ENCODE measurements at places on chromosomes 2 and 18.

- no peak for DNase-seq
Observed at GRCh38 chr2:8502316-8502715, 179.5 kb upstream of the ID2 start.

GRCh38 chr2:192827735-192828134, 633.0 kb upstream of the TMEFF2 start:
- DNase-seq = no peak

DNA sequence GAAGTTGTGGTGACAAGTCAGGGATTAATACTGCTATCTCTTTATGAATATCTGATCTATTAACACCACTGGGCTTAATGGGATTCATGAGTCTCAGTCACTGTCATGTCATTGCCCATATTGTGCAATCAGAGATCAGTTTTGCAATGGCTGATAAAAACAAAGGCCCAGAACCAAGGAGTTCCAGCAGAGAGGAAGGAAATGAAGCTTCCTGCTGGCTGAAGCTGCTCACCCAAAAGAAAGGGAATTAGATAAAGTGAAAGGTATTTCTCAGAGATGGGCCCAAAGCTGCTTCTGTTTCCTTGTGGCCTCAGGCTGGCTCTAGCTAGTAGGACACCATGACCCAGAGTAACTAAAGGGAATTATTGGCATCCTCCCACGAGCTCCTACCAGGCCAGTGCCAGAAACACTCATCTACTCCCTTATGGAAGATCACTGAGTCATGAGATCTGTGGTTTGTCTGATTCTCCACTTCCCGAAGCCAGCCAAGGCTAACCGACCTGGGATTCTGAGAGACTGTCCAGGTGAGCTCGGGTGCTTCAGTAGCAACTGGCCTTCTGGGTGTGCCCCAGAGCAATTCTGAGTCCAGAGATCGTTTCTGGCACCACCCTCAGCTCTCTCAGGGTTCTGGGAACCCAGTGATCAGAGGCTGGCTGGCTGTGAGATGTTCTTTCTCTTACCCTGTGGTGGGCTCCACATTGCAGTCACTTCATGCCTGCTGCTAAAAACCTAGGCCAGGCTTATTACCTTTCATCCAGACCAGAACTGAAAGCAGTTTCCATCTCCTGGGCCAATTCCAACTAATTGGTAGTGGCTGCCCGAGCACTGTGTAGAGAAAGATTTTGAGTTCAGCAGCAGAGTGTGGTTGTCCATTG, 129.5 kb upstream of the PELI1 start:
- no peak for DNase-seq

DNA sequence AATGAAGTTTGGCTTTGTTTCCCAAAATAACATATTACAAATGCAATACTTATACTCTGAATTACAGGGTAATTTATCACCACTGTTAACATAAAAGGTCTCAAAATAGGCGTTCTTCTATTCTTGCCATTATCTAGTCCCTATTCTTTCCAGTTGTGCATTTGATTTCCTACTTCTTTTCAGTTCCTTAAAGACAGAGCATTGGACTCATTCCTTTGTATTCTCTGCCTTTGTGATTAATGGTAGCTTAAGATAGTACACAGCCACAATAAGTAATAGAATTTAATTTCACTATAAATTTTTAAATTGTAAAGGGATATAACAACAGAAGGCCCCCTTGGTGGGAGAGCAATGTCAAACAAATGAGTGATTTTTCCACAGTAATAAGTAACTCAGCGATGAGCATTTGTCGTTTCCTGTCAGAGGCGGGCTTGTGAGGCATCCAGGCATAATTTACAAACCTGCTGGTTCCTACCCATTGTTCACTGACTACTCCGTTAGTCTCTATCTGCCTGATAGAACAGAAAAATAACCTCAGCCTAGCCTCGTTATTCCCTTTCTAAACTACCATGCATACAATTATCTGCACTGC, 456.6 kb upstream of the REG3G start:
- DNase-seq = no peak

DNA sequence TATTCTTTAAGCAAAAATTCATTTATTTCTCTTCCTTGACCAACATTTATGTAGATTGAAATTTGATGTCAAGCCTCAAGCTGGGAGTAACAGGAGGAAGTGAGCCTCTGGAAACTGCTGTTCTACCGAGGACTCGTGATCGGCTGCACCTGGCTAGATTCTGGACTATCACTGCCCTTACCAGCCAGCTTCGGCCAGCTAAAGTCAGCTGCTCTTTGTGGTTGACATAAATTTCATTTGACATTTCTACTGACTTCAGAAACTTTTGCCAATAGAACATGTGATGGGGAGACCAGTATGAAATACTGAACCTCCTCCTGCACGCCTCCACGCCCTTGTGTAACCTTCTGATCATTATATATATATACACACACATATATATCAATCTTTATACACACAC, 74.2 kb upstream of the RGPD5 start:
- DNase-seq = no peak

DNA sequence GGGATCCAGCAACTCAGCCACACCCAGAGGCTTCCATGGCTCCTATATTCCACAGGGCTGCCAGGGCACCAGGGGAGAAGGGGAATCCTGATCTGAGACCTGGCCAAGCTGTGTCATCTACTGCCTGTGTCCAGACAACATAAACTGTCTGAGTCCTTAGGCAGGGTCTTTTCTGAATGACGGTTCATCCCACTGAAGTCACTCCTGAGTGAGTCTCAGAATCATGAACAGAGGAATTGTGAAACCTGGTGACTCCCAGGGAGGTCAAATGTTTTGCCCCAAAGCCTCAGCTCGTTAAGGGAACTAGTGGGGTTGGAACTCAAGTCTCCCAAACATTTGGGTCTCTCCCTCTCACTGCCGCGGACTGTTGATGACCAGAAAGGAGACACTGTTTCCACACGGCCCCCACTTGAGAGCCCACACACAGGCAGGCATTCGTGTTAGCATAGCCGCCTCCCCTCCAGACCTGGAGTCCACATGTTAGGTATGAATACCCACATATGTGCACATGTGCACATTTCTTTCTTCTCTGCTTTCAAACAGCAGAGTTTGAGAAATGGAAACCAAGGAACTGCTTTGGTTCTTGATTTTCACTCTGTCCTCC, 125.0 kb upstream of the MSH6 start:
- no peak for DNase-seq

- no peak for DNase-seq
Observed at GRCh38 chr18:58454406-58455061, 174.4 kb downstream of the ALPK2 start.

- no peak for DNase-seq
Observed at GRCh38 chr2:224442071-224442967, 40.4 kb upstream of the FAM124B start.

DNA sequence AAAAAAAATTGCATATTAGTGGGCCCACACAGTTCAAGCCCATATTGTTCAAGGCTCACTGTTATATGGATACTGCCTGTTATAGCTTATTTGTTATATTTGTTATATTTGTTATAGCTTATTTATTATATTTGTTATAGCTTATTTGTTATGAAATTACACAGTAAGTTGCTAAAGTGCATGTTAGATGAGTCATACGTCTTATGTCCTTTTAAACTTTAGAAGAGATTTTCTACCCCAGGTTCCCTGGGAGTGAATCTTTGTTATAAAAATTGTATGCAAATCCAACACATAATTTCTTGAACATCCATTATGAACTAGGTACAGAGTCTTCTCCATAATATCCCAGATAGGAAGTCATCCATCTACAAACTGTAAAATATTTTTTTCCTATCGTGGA, 22.1 kb downstream of the HTR2B start:
- DNase-seq = no peak

GRCh38 chr2:221423210-221423804, 148.8 kb downstream of the EPHA4 start:
- no peak for DNase-seq

DNA sequence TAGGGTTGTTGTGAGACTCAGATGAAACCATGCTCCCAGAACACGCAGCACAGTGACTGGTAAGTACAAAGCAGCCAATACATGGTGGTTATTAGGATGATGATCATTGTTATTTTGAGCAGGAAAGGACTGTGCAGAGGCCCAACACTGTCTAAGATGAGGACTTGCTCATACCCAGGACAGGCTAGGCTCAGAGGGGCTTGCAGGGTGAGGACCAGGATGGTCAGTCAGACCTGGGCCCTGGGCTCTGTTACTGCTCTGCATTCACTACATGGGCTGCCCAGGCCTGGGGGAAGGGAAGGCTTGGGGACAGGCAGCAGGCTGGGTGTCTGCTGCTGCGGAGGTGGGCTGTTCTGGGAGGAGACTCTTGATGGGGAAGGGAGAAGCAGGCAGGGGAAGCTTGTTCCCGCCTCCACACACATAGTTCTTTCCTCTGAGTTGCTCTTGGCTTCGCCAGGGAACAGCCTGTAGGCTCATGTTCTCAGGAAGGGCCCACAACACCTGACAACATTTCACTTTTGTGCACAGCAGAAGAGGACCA, 17.5 kb downstream of the CAPN13 start:
- DNase-seq = no peak

- DNase-seq = no peak
Observed at GRCh38 chr2:113132414-113133021, 5.1 kb downstream of the IL1RN start.

- DNase-seq = no peak
Observed at GRCh38 chr2:230982126-230982525, 13.8 kb upstream of the SPATA3 start.

DNA sequence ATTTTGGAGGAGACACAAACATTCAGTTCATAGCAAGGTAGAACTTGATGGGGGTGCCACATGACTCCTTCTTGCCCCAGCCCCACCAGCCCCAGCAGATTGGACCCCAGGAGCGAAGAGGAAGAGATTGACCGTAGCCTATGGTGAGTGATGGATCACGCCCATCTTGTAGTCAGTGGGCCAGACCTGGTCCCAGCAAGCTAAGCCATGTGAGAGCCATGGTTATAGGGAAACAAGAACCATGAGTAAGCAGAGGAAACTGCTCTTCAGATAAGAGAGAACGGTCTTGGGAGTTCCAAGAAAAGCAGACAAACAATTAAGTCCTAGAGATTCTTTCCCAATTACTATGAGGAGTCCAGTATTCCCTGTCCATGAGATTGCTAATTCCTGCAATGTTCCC, 4.6 kb upstream of the TCF4 start:
- no peak for DNase-seq

DNA sequence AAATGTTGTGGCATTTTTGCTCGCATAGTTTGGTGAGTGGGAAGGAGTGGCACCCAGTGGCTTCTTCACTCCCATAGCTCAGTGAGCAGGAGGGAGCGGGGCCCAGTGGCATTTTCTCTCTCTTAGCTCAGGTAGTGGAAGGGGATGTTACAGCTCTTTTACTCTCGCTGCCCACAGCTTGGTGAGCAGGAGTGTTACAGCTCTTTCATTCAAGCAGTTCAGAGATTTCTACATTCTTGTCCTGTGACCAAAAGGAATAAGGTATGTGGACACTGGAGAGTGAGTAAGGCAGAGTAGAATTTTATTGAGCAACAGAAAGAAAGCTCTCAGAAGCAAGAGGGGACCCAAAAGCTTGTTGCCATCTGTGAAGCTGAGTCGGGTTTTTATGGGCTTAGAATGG, 192.4 kb downstream of the SPAG16 start:
- DNase-seq = no peak

GRCh38 chr18:52489396-52490306, 149.7 kb downstream of the DCC start:
- no peak for DNase-seq

DNA sequence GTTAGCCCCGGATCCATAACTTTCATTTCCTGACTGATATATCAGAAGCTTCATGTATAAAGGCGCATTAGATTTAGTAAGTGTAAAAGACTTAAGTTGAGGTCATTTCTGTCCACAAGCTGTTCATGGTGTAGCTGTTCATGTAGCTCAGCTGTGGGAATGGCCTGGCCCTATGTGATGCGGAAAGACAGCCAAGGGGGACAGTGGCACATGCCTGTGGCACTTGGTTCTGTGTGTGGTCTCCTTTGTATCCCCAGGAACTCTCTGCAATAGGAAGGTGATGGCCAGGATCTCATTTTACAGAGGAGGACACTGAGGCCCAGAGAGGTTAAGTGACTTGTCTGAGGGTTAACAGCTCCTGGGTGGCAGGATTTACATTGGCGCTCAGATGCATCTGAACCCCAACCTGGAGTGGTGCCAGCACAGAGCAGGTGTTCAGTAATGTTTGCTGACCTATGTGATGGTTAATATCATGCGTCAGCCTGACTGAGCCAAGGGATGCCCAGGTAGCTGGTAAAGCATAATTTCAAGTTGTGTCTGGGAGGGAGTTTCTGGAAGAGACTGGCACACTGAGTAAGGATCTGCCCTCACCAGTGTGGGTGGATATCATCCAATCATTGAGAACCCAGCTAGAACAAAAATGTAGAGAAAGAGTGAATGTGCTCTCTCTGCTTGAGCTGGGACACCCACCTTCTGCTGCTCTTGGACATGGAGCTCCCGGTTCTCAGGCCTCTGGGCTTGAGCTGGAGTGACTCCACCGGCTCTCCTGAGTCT, 25.4 kb downstream of the HPCAL1 start:
- DNase-seq = no peak

DNA sequence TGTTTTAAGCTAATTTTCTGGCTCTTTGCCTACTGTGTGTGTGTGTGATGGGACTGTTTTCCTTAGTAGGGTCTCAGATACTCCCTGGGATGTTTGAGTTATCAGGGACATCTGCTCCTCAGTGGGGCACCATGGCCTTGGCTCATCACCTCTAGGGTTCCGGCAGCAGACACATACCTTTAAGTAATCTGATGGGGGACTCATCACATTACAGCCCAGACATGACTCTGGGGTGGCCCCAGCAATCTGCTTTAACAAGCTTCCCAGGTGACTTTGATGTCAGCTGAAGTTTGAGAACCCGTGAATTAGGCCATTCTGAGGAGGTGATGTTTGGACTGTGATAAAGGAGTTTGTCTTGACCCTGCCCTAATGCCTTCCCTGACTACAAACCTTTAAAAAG, 38.8 kb downstream of the DDX18 start:
- no peak for DNase-seq

DNA sequence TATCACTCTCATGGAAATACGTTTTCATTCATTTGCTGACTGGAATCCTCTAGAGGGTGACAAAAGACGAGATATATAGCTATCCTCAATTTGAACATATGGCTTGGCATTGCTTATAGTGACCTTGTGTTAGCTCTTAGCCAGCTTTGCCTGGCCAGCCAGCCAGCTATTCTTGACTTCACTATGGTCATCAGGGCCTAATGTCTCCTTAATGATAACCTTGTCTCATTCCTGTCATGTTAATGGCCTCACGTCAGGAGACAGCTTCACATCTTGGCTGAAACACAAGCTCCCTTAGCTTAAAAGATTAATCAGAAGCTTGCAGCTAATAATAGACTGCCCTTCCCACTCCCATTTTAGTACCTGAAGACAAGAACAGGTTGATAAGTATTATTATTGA, 1517.5 kb upstream of the PIK3C3 start:
- DNase-seq = no peak

- no peak for DNase-seq
Observed at GRCh38 chr2:221203125-221203524, 369.0 kb downstream of the EPHA4 start.
